ENCODE measurements at places on chromosomes 7 and 10. TPM values are rescaled to one million over a fixed set of nuclear protein-coding genes. Genes with fewer than 3 reads are reported as not detected.

The NKX2-3 gene
- not detected for total RNA-seq

The GIMAP6 gene
- total RNA-seq = 5.4 TPM

The NUTM2E gene
- 0.19 TPM for total RNA-seq

The EEPD1 gene
- total RNA-seq = 6.9 TPM

The DPCD gene
- 67.4 TPM for total RNA-seq

The OPN4 gene
- total RNA-seq = not detected

The RTKN2 gene
- total RNA-seq = 2.9 TPM

The SNX13 gene
- total RNA-seq = 43.0 TPM

The UTF1 gene
- total RNA-seq = not detected

The RBM20 gene
- total RNA-seq = 0.66 TPM

The SVIL gene
- 222 TPM for total RNA-seq

The FAM237B gene
- not detected for total RNA-seq

The ALKBH4 gene
- total RNA-seq = 9.3 TPM

The GRID1 gene
- not detected for total RNA-seq

The SPAG6 gene
- not detected for total RNA-seq

The PLEKHS1 gene
- total RNA-seq = not detected
